ENCODE measurements at places on chromosomes 2 and 18.

GRCh38 chr2:100767224-100767653, 52.7 kb upstream of the NPAS2 start:
- no peak for DNase-seq

DNA sequence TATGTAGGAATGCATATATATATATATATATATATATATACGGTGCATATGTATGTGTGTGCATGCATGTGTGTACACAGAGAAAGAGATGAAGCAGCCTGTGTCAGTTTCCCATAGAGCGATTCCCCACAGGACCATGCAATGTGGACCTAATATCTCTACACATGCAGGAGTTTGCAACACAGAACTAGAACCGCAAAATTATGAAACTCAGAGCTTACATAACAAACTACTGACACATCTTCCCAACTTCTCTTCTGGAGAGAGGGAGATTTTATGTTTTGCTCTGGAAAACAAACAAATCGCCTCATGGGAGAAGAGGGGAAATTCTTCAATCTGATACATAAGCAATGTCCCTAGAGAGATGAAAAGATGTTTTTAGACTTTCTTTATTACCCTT, 377.2 kb downstream of the LRATD1 start:
- DNase-seq = no peak

DNA sequence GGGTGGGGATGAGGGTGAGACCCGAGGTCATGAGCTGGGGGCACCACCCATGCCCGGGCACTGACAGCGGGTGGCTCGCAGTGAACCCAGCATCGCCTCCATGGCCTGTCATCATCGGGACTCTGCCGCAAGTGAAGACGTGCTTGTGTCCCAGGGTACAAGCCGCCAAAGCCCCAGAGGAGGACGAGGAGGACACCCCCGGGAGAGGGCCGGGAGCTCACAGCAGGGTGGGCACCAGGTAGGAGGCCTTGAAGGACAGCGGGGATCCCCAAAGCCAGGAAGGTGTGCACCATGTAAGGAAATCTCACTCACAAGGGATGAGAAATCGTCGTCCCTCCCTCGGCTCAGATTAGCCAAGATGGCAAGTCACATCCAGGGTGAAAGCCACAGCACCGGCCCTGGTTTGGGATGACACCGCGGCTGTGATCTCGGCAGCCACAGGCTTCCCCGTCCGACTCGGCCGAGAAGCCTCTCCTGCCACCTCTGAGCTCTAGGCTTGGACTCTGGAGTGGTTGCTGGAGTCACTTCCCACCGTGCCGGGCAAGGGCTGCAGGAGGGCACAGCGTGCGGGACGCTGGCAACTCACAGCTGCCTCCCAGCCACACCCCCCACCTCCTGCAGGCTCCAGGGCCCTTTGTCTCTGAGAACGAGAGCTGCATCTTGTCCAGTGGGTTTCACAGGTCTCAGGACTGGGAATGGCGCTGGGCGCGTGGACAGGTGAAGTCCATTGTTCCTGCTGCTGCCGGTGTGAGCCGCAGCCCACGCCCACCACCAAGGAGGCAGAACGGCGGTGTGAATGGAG, 81.6 kb upstream of the CTDP1 start:
- no peak for DNase-seq

DNA sequence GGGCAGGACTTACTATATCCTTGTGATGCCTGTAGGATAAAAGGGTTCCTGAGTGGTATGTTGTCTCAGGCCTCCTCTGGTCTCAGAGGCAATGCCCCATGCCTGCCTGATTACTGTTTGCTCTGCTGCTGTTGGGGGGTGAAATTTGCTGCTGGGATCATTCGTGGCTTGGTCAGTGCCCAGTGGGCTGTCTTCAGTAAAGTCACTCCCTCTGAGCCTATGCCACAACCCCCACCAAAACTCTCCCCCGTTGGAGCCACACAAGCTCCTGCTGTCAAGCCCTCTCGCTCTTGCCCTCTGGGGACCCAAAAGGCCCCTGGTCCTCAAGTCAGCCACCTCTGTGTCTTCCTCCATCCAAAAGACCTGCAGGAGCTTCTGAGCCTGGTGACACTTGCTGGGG, 38.6 kb upstream of the TGIF1 start:
- no peak for DNase-seq

GRCh38 chr2:189347540-189347939, 93.7 kb upstream of the WDR75 start:
- DNase-seq = no peak

DNA sequence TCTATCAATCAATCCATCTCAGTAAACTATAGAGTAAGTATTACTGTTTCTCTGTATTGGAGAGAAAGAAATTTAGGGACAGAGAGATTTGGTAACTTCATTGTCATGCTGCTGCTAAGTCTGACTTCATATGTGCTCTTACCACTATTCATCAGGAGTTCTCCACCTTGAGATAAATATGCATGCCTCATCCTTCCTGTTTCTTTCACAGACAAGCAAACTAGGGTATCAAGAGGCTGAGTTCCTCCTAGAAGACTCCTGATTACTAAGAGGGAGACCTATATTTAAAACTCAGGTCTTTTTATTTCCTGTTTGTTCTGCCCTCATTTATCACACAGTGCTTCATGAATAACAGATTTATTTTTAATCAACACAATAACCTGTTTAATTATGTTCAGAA, 34.1 kb downstream of the RIT2 start:
- no peak for DNase-seq

GRCh38 chr2:178229927-178230326, 35.6 kb downstream of the OSBPL6 start:
- no peak for DNase-seq

GRCh38 chr2:67839242-67839641, 223.6 kb downstream of the C1D start:
- no peak for DNase-seq

- no peak for DNase-seq
Observed at GRCh38 chr2:24122366-24123194, 554 bp downstream of the PFN4 start.

- peak; percentile 3 for DNase-seq
Observed at GRCh38 chr2:64453770-64454385, at the start of gene LGALSL. TSS of gene LGALSL (plus strand) at chr2:64454162. CDS start at chr2:64454546, 384 bp downstream.

- no peak for DNase-seq
Observed at GRCh38 chr18:26458526-26459232, 89.7 kb downstream of the KCTD1 start.

DNA sequence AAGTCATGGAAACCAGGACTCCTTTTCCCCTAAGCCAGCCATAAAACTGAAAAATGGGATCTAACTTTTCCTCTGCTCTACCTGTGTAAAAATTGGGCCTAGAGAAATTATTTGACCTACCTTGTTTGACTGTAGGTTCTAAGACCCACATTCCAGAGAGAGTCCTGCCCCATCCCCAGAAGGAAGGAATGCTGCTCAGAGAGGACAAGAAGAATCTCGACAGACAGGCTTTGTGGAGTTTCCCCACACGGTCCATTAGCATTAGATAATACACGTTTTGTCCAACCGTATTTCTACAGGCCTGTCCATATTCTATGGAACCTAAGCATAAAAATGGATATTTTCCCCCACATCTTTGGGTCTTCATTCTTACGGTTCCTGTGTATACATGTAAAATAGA, 403.3 kb downstream of the METTL4 start:
- no peak for DNase-seq

DNA sequence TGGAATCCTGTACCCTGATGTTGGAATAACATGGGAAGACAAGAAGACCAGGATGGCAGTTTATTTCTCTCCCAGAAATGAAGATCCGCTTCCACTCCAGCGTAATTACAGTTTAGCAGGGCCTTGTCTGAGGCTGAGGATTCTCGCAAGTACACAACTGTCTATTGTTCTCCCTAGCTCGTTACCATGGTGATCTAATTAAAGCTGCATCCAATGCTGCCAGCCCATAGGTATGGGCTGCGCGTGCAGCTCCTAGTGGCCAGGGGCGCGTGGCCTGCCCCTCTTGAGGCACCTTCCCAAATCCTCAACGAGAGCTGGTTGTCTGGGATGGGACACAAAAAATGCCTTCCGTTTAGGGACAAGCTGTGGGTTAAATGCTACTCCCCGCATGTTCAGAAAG, 344.9 kb downstream of the CYRIA start:
- no peak for DNase-seq

- DNase-seq = no peak
Observed at GRCh38 chr2:20072436-20073158, 21.2 kb upstream of the LAPTM4A start.

DNA sequence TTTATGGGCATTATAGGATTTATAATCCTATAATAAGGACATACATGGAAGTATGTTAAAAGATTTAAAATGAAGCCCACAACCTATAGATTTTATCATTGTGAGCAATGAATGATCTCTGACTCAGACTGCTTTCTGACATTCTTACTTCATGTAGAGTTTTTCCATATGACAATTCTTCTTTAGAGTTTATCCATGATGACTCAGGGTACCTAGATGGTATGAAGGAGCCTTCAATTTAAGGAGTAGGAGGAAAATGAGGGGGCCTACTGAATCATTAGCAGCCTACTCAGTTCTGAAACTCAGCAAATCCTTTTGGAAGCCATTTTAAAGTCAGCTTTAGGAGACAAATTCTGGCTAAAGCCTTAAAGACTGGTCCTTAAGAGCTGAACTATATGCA, 10.4 kb downstream of the PELI1 start:
- DNase-seq = no peak

GRCh38 chr2:103138123-103138901, 376.5 kb downstream of the TMEM182 start:
- no peak for DNase-seq

DNA sequence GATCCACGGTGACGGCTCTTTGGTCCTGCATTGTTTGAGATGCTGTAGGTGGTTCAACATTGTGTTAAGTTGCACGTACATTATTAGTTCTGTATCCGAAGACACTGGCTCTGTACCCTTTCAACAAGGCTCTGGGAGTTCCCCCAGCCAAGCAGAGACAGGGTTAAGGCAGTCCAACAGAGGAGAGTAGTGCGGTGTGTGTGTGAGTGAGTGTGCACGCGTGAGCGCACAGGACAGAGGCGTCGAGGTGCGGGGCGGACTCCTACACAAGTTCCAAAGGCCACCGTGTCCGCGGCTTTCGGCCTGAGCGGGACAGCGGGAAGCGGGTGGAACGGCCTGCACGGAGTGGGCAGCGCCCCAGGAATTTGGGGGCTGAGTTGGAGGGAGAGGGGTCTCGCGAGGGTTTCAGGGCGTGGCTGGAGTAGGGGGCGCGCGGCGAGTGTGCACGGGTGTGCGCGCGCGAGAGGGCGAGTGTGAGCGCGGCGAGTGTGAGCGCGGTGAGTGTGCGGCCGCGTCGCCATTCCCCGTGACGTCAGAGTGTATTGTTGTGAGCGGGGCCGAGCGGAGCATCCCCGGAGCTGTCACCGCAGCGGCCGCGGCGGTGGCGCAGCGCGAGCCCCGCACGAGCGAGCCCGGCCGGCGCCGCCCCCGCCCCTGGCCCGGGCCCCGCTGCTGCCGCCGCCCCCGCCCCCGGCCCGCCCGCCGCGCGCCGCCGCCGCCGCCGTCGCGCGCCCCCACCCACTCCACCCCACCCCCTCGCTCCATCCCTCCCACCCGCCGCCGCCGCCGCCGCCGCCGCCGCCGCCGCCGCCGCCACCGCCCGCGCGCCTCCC, at the start of gene ASXL3:
Gene ASXL3 (plus strand): TSS at position 535 of the 833 bp plus-strand sequence. CDS start 413 bp downstream, outside the sequence.
- DNase-seq = no peak

DNA sequence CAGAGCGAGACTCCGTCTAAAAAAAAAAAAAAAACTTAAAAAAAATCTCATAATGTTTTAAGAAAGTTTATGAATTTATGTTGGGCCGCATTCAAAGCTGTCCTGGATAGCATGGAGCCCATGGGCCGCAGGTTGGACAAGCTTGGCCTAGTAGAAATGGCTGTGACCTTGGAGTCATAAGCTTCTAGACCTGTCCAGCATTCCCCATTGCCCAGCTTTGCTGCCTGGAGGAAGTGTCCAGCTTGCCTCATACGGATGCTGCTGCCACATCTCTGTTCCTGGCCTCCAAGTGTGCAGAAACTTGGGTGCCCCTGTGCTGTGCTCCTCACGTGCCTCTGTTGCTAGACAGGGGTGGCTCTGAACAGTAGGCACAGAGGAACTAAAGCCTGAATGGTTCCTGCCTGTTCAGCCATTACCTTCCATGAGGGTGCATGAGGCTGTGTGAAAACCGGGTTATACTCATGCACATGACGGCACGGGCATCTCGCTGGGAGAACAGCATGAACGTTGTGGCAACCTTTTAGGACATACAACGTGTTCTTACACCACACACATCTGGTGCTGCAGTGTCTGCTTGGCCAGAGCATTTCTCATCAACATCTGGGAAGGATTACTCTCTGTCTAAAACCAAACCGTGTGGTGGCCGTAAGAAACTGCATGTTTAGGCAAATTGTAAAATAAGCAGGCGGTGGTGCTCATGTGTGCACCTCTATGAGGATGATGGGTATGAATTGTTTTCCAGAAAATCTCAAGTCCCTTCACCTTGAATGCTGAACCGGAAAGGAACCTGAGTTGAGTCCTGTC, 38.2 kb downstream of the FHOD3 start:
- DNase-seq = no peak

DNA sequence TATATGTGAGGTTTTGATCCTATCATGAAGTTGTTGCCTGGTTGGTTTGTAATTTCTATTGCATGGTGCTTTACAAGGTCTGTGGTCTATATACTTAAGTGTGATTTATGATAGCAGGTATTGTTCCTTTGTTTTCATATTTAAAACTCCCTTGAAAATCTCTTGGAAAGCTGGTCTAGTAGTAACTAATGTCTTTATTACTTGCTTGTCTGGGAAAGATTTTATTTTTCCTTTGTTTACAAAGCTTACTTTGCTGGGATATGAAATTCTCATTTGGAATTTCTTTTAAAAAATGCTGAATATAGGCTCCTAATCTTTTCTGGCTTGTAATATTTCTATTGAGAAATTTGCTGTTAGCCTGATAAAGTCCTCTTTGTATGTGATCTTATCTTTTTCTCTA, 862.9 kb upstream of the NXPH2 start:
- no peak for DNase-seq

- DNase-seq = no peak
Observed at GRCh38 chr2:121178730-121179129, 106.3 kb downstream of the TFCP2L1 start.

- DNase-seq = peak; percentile 44
Observed at GRCh38 chr2:43219383-43220228, 6.8 kb downstream of the ZFP36L2 start.

GRCh38 chr18:29163596-29163995, 986.7 kb upstream of the CDH2 start:
- no peak for DNase-seq
